ENCODE measurements at places on chromosomes 11 and 22.

DNA sequence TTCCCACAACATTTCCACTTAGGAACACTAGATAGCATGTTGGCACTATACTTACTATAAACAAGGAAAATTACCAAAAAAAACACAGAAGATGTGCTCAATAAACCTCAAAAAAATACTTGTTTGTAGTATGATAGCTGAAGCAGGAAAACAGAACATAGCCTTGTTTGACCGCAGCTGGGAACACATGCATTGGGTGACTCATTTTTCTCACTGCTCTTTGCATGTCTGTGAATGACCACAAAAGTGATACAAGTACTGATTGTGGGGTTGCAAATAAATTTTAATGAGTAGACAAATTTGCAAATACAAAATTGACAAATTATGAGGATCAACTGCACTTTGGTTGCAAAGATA, 22.8 kb upstream of the GUCY1A2 start:
- DNase-seq, result no peak

DNA sequence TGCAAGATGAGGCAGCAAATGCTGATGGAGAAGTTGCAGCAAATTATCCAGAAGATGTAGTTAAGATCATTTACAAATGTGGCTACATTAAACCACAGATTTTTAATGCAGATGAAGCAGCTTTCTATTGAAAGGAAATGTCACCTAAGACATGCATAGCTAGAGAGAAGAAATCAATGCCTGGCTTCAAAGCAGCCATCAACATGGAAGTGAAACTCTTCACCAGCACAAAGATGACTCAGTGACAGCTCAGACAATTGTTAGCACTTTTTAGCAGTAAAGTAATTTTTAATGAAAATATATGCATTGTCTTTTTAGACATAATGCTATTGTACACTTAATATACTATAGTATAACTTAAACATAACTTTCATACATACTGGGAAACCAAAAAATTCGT, 71.4 kb downstream of the FANCF start:
- no peak for DNase-seq

GRCh38 chr11:12547953-12548650, 126.1 kb upstream of the TEAD1 start:
- DNase-seq, result no peak

GRCh38 chr11:7332451-7332850, 80.7 kb downstream of the SYT9 start:
- DNase-seq, result no peak

DNA sequence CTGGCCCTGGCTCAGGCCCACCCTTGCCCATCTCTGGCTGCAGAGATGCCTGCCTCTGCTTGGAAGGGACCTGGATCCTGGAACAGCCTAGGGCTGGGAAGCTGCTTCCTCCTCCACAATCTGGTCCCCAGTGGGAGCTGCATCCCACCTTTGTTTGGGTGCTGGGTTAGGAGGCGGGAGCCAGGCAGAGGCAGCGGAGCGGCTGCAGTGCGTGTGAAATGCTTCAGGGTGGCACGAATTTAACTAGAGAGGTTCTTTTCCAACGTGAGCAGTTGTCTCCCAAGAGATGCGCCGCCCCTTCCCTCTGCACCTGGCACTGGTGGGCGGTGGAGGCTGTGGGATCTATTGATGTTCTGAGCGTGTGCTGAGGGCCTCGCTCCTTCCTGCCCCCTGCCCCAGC, 31.6 kb downstream of the BRSK2 start:
- DNase-seq, result no peak

- DNase-seq, result no peak
Measured at GRCh38 chr11:29309992-29310391, 706.8 kb downstream of the KCNA4 start.

- no peak for DNase-seq
Measured at GRCh38 chr11:117290809-117291396, at the start of gene BACE1-AS. BACE1-AS (plus strand) TSS chr11:117291346.

DNA sequence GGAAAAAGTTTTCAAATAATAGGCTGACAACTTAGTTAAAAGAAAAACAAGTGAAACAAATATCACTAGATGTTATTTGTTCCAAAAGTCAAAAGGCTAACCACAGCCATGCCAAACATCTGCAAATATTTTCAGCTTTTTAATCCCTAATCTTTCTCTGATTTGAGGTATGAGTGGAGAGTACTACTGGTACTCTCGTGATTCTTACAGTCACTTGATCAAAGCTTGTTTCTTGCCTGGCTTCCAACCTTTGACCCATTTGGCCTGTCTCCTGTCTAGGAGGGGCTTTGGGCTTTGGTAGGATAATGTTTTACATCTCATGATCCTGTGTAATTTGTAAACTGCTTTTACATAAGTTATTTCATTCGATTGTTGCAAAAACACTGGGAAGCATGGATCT, 301.8 kb upstream of the SORL1-AS1 start:
- DNase-seq, result no peak

GRCh38 chr11:118232659-118233058, 7.8 kb upstream of the JAML start:
- no peak for DNase-seq

DNA sequence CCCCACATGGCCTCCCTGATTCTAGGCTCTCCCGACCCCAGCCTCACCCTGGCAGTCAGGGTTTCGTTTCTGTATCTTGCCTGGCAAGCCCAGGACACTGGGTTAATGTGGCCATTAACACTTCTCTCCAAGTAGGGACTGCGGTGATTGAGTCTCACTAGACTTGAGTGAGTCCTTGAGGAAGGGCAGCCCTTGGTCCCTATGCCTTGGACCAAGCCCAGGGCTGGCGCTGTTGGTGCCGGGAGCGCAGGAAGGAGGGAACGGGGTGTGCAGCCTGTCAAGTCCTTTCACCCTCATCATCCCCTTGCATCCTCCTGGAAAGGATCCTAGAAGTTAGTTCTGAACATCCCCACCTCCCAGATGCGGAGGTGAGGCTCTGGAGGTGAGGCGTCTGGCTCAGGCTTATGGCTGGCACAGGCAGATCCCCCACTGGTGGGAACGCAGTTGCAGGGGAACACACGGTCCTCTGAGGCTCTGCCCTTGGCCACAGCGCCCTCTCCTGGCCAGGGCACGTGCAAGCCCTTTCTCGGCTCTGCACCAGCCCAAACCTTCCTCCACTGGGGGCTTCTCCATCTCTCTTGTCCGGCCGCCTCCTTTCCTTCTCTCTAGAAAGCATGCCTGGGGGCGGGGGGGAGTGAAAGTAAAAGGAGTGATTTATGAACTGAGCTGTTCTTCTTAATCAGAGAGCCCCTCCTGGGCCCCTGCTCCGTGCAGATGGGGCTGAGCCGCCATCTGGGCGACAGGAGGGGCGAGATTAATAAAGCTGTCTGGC, 56.7 kb downstream of the TP53I11 start:
- DNase-seq, result peak; percentile 63

DNA sequence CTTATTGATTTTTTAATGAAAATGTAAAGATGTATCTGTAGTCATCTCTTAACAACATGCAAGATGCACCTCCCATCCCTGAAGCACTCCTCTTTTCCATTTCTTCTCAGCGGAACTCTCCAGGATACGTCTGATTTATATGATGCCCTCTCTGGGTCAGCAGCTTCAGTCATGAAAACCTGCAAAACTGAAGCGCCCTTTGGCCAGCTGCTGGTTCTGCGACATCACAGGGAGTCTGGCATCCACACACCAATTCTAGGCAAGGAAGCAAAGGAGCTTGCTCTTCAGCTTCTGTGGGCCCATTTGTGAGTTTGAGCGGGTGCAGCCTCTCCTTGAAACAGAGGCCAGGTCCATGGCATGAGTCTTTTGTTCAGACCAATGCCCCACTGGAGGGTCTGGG, 1253.3 kb downstream of the TBC1D22A start:
- no peak for DNase-seq

- no peak for DNase-seq
Measured at GRCh38 chr11:96448225-96448624, 58.4 kb downstream of the JRKL start.

DNA sequence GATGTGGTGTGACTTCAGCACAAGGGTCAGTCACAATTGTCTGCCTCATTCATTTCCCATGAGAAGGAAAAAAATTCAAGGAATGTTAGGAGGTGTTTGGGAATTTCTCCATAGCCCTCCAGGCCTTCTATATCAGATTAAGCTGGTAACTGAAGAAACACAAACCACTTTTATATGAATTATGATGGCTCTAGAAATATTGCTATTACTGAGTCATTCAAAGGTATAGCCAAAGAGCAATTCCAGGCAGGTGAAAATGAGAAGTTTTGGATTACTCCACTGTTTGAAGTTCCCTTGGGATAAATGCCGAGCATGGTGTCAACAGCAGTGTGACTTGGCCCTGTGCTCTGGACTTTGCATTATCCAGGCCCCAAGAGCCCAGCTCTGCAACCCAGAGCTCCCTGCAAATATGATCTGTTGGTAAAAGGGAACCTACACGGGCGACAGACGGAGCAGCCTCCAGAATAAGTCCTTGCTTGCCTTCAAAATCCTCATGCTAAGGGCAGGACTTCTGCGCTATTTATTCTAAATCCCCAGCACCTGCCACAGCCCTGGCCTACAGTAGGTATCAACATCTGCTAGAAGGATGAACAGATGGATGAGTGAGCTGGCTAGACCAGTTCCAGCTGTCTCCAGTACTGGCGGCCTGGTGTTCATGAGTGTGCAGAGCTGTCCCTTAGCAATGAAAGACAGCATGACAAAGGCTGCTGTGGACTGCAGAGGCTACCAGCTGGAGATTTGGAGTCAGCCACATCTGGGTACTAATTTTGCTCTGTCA, 67.5 kb upstream of the ZBED5 start:
- peak; percentile 40 for DNase-seq

DNA sequence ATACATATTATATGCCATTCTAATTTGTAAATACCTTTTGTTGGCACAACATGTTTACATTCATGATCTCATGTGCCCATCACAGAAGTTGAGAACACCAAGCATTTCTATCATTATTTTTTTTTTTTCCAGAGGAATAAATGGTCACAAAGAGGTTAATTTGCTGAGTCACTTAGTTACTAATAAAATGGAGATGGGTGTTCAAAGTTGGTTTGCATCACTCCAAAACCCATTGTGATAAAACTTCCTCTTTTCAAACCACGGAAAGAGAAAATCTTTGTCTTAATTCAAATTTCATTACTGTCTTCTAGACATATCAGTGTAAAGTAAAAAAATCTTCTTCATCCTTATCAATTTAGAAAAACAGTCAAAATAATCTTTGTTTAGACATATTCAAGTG, 636.8 kb upstream of the CCDC179 start:
- DNase-seq, result no peak

GRCh38 chr11:100174881-100175280, 512.2 kb upstream of the ARHGAP42 start:
- DNase-seq, result no peak

DNA sequence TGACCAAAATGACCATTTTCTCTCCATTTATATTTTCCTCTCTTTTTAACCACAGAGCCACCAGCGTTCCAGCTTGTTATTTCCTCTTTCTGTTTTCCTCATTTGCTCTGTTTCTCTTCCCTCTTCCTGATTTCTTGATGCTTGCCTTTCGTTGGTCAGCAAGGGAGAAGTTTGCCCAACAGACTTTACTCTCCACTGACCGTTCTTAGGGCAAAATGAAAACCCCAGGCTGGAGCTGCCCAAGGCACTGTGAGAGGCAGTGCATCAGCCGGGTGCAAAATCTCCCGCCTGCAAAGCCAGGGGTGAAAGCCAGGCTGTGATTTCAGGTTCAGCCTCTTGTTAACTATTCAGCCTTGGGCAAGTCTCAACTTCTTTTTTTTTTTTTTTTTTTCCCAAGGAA, 26.1 kb upstream of the APLP2 start:
- no peak for DNase-seq

- DNase-seq, result no peak
Measured at GRCh38 chr11:26584818-26585217, 12.8 kb upstream of the MUC15 start.

DNA sequence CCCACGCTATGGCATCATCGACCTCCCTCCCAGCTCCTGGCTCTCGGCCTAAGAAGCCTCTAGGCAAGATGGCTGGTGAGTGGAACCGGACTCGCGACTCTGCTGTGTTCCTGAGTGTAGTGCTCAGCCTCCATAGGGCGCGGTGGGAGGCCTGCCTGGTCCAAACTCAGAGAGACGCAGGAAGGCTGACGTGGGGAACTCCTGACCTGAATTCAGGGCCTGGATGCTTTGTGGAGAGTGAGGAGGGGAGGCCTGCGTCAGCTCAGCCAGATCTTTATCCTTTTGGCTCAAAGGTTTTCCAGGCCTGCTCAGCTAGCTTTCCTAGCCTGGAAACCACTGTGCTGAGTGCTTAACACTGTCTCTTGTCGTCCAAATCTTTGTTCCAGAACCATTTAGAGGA, 8.0 kb downstream of the TIRAP start:
- no peak for DNase-seq

DNA sequence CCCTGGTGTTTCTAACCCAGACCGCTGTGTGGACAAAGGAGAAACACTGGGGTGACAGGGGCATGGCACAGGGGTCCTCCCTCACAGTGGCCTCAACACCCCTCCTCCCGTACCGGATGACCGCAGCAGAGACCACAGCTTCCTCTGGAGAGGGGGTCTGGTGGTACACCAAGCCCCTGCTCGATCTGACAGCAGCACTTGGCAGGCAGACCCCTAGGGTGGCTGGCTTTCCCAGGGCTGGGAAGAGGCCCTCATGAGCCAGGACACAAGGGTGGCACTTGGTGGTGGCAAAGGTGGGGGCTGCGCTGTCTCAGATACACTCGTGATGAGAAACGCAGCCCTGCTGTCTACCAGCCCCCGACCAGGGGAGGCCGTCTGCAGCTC, 38.7 kb downstream of the DUSP8 start:
- DNase-seq, result no peak

GRCh38 chr11:534396-535209, 773 bp downstream of the HRAS start:
- DNase-seq, result no peak

DNA sequence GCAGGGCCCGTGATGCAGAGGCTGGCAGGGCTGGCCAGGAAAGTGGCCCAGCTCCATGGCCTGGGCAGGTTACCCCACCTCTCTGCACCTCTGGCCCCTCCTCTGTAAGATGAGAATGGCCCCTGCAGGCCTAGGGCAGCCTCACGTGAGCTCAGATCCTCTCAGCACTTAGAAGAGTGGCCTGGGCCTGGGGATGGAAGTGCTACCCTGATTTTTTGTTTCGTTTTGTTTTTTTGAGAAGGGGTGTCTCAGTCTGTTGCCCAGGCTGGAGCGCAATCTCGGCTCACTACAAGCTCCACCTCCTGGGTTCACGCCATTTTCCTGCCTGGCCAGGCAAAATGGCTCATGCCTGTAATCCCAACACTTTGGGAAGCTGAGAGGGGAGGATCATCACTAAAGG, 982 bp downstream of the APOBEC3H start:
- no peak for DNase-seq

DNA sequence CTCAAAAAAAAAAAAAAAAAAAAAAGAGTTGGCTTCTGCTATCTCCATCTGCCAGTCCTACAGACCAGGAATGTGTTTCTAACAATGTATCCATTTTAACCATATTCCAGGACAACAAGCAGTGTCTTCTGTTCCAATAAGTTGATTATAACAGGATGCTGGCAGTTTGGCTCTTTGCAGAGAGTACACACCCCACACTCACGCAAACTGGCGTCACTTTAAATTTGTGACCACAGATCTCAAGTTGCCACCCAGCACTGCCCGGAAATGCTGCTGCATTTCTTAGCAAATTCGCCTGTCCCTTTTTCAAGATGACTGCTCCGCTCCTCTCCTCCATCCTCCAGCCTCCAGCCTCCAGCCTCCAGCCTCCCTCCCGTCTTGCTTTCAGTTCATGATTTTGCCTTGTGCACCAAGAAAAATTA, 44.3 kb downstream of the SCGB1A1 start:
- no peak for DNase-seq
